ENCODE measurements at places on chromosomes 2 and 18.
A peak's percentile ranks its signal among the peaks of the same experiment; 100 is the strongest.

- DNase-seq: no peak
Measured at GRCh38 chr2:110718382-110718781, 14.0 kb upstream of the ACOXL start.

DNA sequence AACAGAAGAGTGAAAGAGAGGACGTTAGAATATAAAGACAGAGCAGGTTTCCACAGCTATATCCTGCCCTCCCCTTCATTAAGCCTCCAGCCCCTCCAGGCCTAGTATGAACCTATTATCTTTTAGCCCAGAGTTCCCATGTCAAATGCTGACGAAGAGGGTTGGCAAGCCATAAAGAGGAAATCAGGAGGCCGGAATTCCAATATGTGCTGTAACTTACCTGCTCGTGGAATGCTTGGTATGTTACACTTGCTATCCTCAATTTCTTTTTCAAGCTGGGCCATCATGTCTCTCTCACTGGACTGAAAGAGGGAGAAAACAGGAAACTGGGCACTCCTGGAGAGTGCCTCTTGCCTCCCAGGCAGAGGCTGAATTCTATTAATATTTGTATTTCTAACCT, 264.1 kb downstream of the TRIB2 start:
- DNase-seq: no peak

GRCh38 chr18:48913775-48914174, 37.0 kb downstream of the SMAD7 start:
- no peak for DNase-seq

- DNase-seq: no peak
Measured at GRCh38 chr2:9375857-9376428, 47.4 kb downstream of the ITGB1BP1 start.

DNA sequence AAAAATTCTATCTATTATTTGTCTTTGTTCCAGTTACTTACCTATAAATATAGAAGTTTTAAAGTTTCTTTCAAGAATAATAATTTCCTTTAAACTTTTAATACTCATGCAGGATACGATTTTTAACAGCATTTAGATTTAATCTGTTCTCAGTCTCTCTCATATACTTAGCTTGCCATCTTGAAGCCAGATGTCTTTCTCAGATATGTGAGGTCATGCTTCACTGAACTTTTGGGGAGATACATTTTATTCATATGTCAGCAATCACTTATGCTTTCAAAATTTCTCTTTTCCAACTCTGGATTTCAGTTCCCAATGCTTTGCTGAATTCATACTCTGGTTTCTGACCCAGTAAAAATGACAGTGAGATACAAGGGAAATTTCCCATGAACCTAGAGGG, 66.5 kb upstream of the CCDC178 start:
- DNase-seq: no peak

DNA sequence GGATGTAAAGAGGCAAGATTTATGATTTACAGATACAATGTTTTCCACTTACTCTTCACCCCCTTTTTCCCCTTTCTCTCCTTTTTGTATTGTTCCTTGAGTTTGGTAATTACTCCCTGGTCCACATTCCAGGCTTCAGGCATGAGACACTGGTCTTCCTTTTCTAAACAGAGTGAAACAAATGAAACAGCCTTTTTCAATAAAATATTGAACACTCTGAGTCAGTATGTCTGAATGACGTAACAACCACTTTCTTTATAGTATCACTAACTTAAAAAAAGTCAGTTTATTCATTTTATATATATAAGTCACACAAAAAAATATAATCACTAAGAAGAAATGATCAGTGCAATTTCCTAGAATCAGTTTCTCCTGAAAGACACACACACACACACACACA, 79.7 kb downstream of the STRN start:
- DNase-seq: peak; percentile 42

DNA sequence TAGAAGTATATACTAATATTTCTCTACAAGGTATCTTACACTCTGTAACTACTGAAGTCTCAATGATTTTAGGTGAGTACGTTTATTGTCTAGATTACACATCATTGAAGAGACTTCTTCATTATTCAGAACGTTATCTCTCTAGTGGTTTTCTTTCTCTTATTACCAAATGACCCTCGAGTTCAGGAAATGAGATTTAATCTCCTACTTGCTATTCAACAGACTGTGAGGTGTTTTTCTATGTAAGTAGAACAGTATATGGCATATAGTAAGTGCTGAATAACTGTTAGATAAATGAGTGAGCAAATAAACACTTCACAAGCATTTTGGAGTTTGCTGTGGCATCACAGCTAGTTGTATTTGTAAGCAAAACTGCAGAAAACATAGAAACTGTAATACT, 947.2 kb upstream of the SLC39A10 start:
- DNase-seq: no peak

GRCh38 chr2:113976277-113976928, 86.5 kb downstream of the ACTR3 start:
- DNase-seq: no peak

DNA sequence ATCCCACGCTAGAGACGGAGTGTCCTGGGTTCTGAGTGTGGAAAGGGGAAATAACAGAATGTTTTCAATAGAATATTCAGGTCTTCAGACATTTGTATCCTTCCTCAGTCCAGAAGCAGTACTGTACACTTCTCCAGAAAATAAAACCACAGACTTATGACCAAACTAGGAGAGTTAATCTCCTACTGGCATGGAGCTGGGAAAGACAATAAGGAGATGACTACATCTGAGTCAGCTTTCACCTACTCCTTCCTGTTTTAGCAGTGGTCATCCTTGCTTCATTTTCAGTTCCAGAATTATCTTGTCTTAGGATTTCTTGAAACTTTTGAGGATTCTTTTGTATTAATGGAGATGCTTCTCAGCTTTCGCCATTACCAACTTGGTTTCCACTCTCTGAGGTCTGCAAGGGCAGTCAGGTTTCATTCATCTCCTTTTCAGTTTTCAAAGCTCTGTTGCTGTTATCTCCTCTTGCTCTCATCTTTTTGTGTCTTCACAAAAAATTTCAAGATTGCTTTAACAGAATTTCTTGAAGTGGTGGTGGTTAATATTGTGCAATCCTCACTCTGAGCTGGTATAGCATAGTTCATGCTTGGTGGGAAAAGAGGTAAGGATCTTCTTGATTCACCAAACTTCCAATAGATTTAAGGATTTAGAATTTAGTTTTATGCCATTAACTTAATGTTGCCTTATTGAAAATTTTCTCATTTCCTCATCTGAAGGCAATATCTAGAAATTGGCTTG, 23.7 kb upstream of the NR4A2 start:
- peak; percentile 53 for DNase-seq

DNA sequence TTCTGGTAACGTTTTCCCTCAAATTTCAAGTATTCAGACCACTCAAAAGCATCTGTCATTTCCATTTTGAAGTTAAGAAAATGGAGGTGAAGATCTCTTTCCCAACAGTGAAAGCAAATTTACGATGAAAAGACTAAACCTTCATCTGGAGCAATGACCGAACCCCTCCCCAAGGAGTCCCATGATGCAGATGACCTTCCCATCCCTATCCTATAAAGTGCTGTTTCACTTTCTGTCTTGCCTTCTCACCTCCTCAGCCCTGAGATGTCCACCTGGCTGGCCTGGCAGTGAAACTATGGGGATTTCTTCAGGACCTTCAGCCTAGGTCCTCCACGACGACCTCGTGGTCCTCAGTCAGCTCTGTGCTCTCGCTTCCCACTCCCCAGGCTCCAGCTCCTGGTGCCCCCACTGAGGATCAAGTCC, 925 bp upstream of the NPC1 start:
- no peak for DNase-seq

DNA sequence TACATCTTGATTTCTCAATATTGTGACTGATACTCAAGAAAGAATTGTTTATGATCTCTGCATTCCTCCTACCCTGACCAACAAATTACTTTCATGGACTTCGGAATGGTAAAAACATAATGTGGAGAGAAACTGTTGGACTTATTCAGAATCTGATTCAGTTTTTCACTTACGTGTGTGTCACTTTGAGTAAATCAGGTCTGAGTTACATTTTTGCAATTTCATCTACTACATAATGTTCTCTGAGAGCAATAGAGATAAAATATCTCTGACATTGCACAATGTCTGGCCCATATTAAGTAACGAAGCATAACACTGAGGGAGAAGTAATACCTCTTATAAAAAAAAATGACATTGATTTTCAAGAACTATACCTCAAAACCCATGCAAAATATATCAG, 1337.9 kb upstream of the CHAC2 start:
- DNase-seq: no peak
